Fibroblast of skin of right quadriceps (primary cell): ENCODE measurements at places on chromosomes 2 and 18.

DNA sequence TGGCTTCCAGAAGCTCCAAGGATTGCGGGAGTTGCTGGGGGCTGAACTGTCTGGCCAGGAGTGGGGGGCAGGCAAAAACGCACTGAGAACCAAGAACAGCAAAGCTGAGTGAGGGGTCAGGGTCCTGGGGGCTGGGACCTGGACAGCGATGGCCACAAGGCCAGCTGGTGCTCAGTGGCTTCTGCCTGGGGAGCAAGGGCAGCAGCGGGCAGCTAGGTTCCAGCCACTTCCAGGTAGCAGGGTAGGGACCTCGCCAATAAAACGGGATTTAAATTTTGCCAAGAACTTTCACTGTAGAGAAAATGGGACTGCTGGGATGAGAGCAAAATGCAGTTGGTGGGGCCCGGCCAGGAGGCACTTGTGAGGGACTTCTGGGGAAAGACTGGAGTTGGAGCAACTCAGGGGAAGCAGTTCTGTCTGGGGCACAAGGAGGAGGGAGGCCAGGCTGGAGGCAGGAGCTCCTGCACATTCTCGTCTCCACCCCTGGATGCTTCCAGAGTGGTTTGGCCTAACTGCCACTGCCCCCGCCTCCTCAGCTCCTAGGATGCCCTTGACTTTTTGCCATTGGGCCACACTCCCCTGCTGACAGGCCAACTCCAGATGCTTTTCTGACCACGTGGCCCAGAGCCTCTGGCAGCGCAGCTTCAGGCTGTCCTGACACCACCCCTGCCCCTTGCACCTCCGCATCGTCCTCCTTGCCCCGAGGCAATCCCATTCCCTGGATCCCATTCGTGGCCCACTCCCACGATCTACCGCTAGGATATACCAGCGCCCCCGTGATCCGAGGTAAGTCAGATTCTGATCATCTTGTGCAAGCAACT is 5.5 kb upstream of the CCDC74A start:
- no peak for DNase-seq

GRCh38 chr18:2908946-2909335 is 62.1 kb downstream of the EMILIN2 start:
- no peak for DNase-seq

- no peak for DNase-seq
Observed at GRCh38 chr2:119023534-119023933, 81.5 kb downstream of the MARCO start.

DNA sequence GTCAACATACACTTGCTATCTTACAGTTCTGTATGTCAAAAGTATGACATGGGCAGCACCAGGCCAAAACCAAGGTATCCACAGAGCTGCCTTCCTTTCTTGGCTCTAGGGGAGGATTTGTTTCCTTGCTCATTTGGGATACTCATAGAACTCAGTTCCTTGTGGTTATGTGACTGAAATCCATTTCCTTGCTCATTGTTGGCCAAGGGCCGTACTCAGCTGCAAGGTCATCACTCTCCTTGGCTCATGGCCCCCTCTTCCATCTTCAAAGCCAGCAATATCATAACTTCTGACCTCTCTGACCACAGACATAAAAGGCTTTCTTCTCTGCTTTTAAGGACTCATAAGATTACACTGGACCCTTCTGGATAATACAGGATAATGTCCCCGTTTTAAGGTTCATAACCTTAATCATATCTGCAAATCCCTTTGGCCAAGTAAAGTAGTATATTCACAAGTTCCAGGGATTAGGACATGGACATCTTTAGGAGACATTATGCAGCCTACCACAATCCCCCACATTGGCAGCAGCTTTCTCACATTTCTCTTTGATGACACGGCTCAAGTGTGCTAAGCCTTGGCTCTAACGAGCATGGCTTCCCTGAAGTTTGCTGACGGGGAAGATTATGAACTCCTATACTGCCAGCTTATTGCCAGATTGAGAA is 20.9 kb downstream of the TMEM237 start:
- no peak for DNase-seq
